AG04449 (cell line): ENCODE measurements at places on chromosomes 6 and 20.
A peak's percentile ranks its signal among the peaks of the same experiment; 100 is the strongest.

- no peak for DNase-seq
Observed at GRCh38 chr6:25548451-25548850, 103.6 kb upstream of the SCGN start.

- no peak for DNase-seq
Observed at GRCh38 chr6:139149383-139149782, 14.5 kb downstream of the HECA start.

DNA sequence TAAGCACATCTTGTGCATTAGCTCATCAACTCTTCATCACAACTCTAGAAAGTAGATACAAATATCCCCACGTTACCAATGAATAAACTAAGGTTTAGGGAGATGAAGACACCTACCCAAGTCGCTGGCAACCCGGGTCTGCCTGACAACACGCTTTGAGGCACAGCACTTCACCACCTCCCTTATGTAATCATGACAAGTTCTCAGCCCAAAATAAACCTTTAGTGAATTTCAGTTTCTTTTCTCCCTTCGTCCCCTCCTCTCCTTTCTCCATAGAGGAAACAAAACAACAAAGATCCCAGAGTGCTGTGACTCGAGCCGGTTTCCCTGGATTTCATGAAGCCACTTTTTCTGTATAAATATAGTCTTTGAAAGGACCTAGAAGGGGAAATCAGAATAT is 105.4 kb downstream of the MAFB start:
- no peak for DNase-seq

DNA sequence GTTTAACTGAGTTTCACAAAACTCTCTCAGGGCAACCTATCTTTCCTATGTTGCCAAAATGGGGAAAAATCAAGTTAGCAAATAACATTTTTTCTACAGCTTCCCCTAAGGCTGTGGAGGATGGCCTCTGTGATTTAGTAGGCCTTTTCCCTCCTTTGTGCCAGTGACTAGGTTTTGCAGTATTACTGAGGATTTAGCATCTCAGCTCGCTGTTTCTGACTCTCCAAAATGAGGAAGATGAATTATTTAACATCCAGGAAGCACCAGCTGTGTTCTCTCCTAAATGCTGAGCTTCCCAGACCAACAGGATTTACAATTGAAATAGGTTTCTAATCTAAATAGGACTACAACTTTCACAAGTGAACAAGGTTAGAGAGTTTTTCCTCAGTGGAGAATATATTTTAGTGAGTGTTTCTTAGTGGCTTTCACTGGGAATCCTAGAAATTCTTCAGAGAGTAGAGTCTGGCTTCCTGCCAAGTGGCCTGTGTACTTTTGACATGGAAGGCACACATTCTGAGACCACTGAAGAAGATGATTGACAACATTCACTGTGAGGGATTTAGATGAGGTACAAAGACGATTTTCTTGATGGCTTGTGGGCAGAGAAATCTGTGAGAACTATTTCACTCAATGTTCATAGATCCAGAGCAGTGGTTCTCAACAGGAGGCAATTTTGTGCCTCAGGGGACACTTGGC is 62.4 kb downstream of the PTCHD4 start:
- no peak for DNase-seq

- no peak for DNase-seq
Observed at GRCh38 chr20:17480696-17481095, 50.5 kb downstream of the BFSP1 start.

- DNase-seq = peak; percentile 29
Observed at GRCh38 chr20:51533291-51534172, 9.0 kb downstream of the NFATC2 start.

GRCh38 chr20:37526839-37527637 is 638 bp downstream of the BLCAP start:
- no peak for DNase-seq

GRCh38 chr20:39270837-39271604 is 308.9 kb downstream of the DHX35 start:
- DNase-seq = no peak

GRCh38 chr6:19297880-19298279 is 539.3 kb upstream of the ID4 start:
- no peak for DNase-seq

- no peak for DNase-seq
Observed at GRCh38 chr6:137571854-137572253, 77.7 kb upstream of the OLIG3 start.
